ENCODE measurements at places on chromosomes 7 and 10.

DNA sequence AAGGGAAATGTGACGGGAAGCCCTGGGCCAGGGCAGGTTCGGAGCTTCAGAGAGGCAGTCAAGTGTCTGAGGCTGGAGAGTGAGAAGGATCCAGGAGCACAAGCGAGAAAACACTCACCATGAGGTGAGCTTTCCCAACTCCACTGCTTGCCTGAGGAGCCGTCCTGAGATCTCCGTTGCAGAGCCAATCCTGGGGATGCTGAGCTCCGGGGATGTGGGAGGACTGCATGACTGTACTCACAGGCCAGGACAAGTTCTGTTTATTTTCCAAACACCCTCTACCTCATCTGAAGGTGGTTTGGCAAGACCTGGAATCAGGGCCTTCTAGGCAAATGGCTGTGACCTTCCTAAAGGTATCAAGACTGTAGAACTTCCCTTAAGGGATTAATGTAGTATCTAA, 38.7 kb downstream of the GLI3 start:
- DNase-seq, result no peak

GRCh38 chr10:63819753-63820329, 298.6 kb downstream of the REEP3 start:
- DNase-seq, result peak; percentile 50

- DNase-seq, result no peak
Observed at GRCh38 chr10:123703195-123703790, 37.1 kb downstream of the GPR26 start.

GRCh38 chr7:26090927-26091519, 61.0 kb upstream of the NFE2L3 start:
- peak; percentile 47 for DNase-seq

DNA sequence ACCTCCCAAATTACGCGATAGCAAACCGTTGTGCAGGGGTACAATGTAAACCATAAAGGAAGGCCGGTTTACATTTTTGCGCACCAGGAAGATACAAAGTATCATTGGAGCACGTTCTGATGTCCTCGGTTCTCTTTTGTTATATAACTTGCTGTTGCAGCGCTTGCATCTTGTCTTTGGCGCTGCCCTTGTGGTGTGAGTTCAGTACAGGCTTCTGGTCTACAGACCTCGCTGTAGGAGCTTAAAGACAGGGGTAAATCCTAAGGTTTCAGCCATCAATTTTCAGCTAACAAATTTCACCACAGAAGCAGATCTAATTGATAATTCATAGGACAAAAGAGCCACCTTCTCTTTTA, 1.5 kb upstream of the MKX start:
- DNase-seq, result no peak

GRCh38 chr7:120089968-120090367, 183.0 kb upstream of the KCND2 start:
- no peak for DNase-seq

GRCh38 chr10:129511086-129511485, 44.0 kb downstream of the MGMT start:
- DNase-seq, result no peak

- DNase-seq, result no peak
Observed at GRCh38 chr10:89153971-89154370, 53.1 kb downstream of the CH25H start.

DNA sequence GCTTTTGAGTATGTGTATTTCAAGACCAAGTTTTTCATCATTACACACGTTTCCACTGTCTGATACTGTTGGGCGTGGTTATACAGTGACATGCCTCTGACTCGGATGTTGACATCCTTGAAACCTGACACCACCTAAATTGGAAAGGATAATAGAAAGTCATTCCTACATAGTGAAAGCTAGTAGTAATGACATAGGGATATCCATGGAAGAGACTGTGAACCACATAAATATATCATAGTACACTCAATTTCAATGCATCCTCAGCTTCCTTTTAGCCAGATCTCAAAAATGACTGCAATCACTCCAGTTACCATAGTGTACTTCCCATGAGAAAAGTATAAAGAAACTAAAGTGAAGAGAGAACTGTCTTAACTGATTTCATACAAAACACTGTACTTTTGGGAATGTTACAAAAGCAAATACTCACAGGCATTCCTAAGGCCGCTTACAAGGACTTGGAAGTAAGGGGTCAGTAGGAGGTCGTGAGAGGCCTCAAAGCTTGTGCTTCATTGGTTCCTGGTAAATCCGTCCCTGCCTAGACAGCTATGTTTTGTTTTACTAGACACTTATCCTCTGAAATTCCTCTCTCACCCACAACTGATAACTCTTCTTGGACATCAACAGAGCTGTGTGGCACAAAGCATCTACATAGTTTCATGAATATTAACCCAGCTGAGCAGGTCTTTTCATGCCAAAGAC, 71.8 kb upstream of the VWDE start:
- DNase-seq, result no peak

DNA sequence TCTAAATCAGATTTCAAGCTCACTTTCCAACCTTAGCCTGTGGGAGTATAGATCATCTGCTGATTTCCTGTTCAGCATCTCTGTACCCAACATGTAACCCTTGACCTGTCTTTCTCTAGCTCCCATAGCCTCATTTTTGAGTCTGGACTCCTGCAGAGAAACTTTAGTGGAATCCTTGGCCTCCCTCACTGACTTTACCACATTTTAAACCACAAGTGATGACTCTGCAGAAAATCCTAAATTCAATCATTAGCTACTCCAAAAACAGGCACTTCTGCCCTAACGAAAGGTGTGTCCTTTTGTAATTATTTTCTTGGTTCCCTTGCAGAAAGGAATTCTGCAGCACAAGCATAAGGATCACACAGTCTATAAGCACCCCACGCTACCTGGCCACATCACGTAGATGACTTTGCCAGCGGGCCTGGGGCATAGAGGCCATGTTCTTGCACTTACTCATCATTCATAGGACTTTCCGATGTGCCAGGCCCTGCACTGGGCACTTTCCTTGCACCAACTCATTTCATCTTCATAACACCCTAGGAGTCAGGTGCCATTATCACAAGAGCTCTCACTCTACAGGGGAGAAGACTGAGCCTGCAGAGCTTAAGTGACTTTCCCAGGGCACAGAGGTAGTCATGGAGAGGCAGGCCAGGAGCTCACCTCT, 57.2 kb upstream of the OPALIN start:
- no peak for DNase-seq

DNA sequence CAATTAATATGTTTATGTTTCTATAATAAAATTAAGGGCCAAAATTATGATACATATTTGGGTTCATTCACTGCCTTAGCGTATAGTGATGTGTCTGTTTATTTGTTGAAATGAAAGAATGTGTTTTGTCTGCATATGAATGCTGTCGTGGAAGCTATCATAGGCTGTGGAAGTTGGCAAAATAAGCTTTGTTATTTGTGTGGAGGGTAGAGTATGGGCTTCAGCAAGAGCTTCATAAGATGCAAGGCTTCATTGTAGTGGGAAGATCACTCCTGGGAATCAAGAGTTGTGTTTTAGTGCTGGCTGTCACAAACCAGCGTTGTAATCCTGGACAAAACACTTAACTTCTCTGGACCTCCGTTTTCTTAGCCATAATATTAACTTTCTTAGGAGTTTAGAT, 2.5 kb downstream of the SLK start:
- no peak for DNase-seq

DNA sequence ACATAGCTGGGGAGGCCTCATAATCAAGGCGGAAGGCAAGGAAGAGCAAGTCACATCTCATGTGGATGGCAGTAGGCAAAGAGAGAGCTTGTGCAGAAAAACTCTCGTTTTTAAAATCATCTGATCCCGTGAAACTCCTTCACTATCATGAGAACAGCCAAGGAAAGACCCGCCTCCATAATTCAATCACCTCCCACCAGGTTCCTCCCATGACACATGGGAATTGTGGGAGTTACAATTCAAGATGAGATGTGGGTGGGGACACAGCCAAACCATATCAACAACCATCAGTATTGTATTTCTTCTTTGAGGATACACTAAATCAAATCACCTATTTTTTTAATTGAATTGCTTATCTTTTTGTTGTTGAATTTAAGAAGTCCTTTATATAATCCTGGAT, 16.7 kb downstream of the POT1 start:
- no peak for DNase-seq

DNA sequence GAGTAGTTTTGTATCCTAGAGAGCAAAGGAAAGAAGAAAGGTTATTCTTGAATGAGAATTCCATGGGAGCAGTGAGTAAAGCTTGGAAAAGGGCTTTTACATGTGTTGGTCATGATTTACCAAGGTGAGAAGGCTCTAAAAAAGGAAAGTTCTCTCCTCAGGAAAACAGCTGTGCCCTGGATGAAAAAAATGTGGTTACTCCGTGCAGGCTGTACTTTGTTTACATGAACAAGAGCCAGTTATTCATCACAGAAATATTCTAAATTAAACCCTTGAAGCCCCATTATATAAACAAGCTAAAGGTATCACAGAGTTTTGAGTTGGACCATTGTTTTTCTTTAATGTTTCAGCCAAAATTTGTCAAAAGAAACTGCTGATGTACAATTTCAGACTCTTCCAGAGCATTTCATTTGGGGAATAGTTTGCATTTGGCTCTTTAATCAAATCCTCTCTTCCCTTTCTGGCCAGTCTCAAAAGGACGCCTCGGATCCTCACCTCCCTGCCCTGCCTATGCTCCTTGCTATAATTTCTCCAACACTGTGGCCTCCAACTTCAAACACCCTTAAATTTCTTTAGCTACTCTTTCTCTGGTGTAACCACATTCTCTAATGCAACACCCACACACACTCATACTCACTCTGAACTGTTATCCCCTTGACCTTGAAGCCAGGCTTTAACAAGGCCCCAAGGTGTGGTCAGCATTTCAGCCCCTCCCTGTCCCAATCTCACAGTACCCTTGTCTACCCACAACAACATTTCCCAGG, 47.4 kb downstream of the AFAP1L2 start:
- no peak for DNase-seq

GRCh38 chr7:45593877-45594276, 19.7 kb downstream of the ADCY1 start:
- DNase-seq, result no peak

- DNase-seq, result no peak
Observed at GRCh38 chr10:30186371-30186875, 127.0 kb upstream of the JCAD start.

- DNase-seq, result no peak
Observed at GRCh38 chr7:114979388-114979787, 57.5 kb downstream of the MDFIC start.

DNA sequence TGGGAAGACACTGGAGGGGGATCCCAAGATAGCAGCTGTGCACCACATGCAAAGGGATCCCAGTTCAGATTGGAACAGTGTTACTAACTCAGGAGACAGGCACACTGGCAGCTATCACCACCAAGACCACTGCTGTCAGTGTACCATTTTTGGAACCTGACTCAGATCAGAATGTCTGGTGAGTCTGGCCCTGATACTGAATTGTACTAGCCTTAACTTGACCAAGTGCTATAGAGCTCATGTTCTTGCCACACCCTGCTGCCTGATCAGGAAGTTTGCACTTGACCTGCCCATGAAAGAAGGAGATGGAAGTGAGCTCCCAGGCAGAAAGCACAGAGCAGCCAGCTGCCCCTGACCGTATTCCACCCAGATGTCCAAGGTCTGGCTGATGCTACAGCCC, 4.8 kb upstream of the PRRT4 start:
- no peak for DNase-seq

GRCh38 chr7:64516451-64516850, 46.4 kb downstream of the ZNF680 start:
- no peak for DNase-seq

DNA sequence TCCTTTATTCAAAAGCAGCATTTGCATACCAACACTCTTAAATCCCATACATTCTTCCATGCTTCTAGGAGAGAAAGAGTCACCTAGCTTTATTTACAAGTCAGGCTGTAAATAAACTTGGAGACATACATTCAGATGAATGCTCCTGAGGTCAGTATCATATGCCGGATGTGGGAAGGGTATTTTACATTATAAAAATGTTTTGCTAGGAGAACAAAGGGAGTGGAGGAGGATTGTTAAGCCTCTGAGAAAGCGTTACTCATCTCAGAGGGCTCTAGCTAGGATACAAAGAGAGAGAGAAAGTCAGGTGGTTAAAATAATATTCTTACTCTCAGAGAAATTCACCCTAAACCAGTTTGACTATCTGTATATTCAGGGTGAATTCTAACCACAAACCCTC, 300.9 kb upstream of the NPSR1 start:
- no peak for DNase-seq

Measured in inflammatory macrophage (primary cell).